ENCODE measurements at places on chromosomes 1 and 21.
A peak's percentile ranks its signal among the peaks of the same experiment; 100 is the strongest.

DNA sequence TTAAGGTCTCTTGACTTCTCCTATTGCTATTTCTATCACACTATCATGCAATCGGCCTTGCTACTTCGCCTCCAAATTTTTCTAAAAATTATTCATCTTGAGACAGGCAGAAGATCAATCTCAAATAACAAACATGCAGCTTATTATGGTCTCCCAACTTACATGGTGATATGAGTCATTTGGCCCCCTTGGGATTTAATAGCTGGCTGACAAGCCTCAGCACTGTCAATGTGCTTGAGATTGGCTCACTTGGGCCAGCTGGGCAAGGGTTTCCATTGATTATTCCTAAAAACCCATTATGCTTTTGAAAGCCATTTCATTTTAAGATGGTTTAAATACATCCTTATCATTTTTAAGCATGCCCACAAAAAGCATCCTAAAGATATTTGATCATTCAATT is 224.5 kb upstream of the NFIA start:
- no peak for DNase-seq

GRCh38 chr1:156848461-156849150 is 10.3 kb downstream of the INSRR start:
- DNase-seq: no peak

DNA sequence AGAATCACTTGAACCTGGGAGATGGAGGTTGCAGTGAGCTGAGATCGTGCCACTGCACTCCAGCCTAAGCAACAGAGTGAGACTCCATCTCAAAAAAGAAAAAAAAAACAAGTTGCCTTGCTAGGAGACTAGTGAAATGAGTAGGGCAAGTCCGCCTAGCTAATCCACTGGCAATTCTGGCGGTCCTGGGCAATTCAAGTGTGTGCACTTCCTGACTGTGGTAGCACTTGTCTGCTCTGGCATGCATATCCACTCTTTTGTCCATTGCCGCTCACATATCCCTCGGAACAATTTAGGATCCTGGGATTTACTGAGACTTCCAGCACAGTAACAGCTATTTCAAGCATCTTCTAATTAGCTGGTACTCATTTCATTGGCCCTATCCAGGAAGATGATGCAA is 426.3 kb upstream of the ADGRL2 start:
- DNase-seq: no peak

DNA sequence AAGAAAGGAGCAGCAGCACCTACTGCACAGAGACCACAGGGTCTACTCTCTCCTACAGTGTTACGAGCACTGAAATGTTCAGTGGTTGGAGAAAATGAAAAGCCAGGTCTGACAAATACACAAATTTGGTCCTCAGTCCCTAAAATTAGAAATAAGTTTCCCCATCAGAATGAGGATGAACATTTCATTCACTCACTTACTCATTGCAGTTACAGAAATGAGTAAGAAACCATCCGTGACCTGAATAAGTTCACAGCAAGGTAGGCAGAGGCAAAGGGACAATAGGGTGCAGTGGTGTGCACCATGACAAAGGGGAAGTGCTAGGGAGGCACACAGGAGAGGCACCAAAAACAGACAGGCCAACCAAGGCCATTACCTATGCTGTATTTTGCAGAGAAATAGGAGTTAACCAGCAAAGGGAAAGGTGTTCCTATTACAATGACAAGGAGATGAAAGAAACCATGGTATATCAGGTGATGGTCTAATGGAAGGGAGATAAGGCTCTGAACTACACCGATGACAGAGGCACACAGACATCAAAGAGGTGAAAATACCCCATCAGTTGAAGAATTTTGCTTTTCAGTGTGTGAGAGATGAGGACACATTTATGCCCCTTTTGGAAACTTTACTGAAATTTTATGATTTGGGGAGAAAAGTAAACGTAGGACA is 29.4 kb downstream of the VAV3 start:
- peak; percentile 7 for DNase-seq

- DNase-seq: no peak
These were observed 106.8 kb downstream of the TOMM20 start for GRCh38 chr1:235021815-235022214.

DNA sequence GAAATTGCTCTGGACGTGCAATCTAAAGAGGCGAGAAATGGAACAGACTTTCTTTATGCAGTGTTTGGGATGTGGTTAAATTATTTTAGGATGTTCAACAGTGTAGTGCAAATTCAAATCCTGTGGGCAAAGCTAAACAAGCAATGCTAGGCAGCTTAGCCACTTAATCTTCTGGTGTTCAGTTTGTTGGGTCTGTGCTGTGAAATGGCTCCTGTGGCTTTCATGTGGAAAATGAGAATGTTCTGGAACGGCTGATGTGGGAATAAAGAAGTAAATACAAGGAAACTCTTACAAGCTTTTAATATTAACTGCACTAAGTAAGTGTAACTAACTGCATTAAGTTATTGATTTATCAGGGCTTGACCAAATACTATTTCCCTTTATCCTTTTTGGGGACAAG is 766.6 kb downstream of the ADGRL2 start:
- DNase-seq: no peak

DNA sequence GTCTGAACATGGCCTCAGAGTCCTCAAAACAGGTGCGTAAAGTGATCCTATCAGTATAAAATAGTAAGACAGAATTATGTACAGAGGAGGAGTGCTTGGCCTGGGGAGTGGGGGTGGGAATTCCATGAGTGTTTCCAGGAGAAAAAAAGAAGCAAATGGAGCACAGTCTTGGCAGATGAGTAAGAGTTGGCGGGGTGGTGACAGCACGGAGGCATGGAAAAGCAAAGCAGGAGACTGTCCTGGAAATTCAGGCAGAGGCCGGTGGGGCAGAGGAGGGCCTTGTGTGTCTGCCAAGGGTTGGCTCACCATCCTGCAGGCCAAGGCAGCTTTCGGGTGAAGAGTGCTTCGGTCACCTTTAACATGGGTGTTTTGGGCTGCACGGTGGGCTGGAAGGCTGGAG is 63.4 kb downstream of the OPTC start:
- peak; percentile 91 for DNase-seq

- DNase-seq: no peak
These were observed 46.3 kb downstream of the XCL2 start for GRCh38 chr1:168497376-168497950.

- DNase-seq: no peak
These were observed 57.2 kb downstream of the TGFBR3 start for GRCh38 chr1:91828583-91829281.

GRCh38 chr1:110945626-110946025 is 18.1 kb downstream of the LRIF1 start:
- DNase-seq: no peak

DNA sequence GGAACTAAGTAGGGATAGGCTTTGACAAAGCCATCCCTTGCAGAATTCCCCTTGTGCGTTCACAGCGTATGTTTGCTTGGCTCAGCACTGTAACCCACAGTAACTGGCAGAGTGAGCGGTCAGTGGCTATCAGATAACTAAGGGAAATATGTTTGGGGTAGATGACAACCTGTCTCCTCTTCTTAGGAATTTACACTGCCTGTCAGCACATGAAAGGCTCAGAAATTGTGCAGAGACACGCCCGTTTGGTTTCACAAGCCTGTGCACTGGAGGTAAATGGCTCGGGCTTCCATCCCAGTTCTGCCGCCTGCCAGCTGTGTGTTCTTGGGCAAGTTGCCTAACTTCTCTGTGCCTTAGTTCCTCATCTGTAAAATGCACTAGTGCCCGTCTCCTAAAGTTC is 101.2 kb downstream of the PRDM2 start:
- DNase-seq: peak; percentile 39

DNA sequence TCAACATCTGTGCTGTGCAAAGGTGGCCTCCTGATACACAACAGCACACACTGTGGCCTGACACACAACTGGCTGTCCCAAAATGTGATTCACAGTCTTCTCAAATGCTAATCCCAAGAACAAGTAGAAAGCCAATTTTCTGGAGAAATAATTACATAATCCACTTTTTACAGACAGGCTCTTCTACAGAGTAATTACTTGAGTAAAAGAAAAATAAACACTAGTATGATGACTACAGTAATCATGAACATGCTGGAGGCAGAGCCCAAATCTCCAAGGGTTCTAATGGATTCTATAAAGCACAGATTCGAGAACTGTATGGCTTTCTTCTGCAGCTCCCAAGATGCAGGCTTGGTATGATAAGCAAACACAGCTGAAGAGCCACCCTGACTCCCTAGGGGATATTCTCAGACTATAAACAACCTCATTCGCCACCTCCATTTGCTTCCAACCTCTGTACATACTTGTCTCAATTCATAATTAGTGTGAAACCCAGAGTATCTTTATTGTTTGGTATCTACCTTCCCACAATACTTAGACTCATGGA is 81.9 kb downstream of the SIPA1L2 start:
- no peak for DNase-seq

DNA sequence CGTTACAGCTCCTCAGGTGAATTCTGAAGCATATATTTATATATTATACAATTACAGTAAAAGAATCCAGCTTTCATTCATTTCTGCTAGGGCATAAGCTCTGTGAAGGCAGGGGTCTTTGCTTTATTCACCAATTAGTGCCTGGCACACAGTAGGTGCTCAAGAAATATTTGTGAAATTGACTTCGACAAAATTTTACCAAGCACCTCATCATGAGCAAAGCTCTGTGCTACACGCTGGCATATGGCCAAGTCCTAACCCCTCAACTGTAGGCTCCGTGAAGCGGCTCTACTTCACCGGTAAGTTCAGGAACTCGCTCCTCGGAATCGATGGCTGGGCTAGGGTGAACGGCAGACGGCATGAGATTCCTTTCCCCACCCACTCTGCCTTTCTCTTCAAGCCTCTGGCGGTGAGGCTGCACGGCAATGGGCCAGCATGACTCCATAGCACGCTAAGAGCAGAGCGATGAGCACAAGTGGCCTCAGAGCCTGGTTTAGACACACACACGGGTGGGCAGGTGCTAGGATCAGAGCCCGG is 8.7 kb downstream of the C1orf174 start:
- DNase-seq: no peak

DNA sequence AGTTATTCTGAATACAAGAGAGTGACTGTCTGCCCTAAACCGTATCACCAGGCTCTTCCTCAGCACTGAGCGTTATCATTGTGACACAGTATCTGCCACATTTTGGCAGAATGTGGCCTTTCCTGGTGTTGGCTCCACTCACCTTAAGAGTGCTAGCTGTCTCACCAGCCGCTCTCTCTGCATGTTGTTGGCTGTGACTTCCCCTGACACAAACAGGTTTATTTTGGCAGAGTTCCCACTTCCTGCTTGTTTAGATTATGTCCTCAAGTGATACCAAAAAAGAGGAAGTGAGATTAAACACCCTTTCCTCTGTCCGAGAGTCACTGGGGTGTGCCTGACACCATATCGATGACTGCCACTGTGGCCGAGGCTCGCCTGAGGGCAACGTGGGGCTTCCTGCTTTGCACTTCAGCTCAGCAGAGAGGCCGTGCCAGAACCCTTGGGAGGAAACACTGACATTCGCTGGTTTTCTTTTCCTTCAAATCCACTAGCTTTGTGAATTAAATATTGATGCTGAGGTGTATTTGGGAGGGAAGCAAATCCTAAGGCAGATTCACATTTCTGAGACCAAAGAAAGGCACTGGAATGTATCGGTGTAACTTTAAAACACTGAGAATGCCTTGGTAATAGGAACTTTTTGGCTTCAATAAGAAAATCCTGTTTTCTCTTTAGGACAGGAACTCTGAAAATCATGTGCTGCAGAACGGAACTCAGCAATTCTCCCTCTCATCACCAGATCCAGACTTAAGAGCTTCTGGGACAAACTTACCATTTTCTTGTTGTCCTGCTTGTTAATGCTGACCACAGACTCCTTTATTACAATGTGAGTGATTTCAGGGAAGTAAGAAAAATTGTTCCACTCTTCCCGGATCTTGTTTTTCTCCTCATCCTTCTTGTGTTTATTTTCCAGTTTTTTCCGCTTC is 102.1 kb downstream of the JAK1 start:
- DNase-seq: no peak

DNA sequence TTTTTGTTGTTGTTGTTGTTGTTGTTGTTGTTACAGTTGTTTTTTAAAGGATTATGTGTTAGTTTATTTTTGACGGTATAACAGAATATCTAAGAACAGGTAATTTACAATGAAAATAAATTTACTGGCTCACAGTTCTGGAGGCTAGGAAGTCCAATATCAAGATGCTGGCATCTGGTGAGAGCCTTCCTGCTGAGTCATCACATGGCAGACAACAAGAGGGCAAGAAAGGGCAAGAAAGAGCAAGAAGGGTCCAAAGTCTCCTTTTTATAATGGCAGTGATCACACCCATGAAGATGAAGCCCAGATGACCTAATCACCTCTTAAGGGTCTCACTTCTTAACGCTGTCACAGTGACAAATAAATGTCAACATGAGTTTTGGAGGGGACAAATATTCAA is 142.1 kb downstream of the NEGR1 start:
- DNase-seq: no peak
